ENCODE measurements at places on chromosomes 11 and 22. TPM values are rescaled to one million over a fixed set of nuclear protein-coding genes. Genes with fewer than 3 reads are reported as not detected.

DNA sequence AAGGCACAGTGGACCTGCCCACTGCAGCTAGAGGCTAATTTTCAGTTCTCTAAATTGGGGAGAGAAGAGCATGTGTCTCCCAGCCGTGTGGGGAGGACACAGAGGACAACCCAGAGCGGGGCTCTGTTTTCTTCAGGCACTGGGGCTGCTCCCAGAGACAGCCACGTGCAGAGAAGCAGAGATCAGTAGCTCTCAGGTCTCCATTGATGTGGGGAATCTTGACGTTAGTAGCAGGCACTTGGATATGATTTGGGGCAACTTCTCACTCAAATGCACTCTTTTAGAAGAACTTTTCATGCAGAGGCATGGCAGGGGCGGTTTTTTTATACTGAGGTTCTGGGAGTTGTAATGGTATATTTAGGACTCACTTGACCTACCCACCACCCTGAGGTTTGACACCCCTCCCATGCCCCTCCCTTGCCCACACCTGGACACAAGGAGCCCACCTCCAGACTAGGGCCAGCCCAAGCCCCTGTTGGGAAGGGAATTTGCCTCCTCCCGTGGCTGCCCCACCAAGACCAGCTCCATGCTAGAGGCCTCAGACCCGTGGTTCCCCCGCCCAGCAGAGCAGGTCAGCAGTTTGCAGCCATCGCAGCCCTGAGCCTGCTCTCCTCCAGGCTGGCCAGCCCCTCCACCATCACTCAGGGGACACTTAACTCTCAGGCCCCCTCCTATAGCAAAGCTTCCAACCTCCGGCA, 94.2 kb upstream of the RTL6 start:
- DNase-seq, result no peak
- peaks cover 94% of the 10 kb centered on the region for H3K27me3 ChIP-seq
- H3K4me1 ChIP-seq, result peaks cover 4% of the 10 kb centered on the region
- no peaks in the 10 kb centered on the region for H3K36me3 ChIP-seq
- peak overlapping the region; percentile 67 for H3K27ac ChIP-seq

DNA sequence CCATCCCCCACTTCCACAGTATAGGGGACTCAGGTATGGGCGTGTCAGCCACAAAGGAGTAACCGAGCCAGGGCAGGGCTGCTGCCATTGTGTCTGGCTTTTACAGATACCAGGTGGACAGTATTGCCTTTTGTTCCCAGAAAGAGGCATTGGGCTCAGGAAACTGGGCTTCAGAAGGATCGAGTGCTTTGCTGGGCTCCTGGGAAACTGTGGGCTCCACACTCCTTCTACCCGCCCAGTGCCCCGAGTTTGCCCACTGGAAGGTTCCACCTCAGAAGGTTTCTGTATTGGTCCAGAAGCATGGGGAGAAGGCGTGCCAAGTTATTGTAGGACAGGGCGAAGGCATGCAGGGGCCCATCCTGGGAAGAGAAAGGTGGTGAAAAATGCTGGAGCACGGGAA, 894.4 kb downstream of the TBC1D22A start:
- H3K4me1 ChIP-seq, result no peaks in the 10 kb centered on the region
- no peak for DNase-seq
- H3K4me3 ChIP-seq, result no peak overlapping the region
- no peaks in the 10 kb centered on the region for H3K27me3 ChIP-seq
- H3K36me3 ChIP-seq, result no peaks in the 10 kb centered on the region
- H3K27ac ChIP-seq, result no peak overlapping the region

- no peaks in the 10 kb centered on the region for H3K4me1 ChIP-seq
- DNase-seq, result no peak
- no peak overlapping the region for H3K4me3 ChIP-seq
- no peaks in the 10 kb centered on the region for H3K36me3 ChIP-seq
Measured at GRCh38 chr11:58466293-58466692, 24.3 kb upstream of the OR5B12 start.

DNA sequence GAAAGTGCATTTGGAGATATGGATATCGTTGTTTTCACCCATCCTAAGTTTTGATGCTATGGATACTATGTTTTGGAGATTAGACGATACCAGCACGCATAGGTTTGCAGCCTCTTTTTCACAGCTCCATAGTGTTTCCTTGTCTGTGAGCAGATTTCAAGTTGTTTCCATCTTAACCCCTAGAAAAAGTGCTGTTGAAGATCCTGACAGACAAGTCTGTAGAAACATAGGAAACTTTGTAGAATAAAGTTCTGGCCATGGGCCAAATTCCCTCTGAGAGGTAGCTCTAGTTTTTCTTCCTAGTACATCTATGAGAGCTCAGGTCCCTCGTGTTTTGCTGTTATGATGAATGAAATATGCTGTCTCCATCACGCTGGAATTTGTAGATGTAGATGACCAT, 32.4 kb downstream of the ST3GAL4 start:
- no peak for DNase-seq
- no peaks in the 10 kb centered on the region for H3K27me3 ChIP-seq
- no peaks in the 10 kb centered on the region for H3K36me3 ChIP-seq
- no peak overlapping the region for H3K4me3 ChIP-seq
- H3K4me1 ChIP-seq, result peaks cover 22% of the 10 kb centered on the region

- H3K36me3 ChIP-seq, result peaks cover 52% of the 10 kb centered on the region
- DNase-seq, result no peak
- H3K27ac ChIP-seq, result no peak overlapping the region
- H3K27me3 ChIP-seq, result no peaks in the 10 kb centered on the region
Measured at GRCh38 chr22:29530716-29531115, 22.8 kb downstream of the THOC5 start.

GRCh38 chr22:41842996-41843970, 10.4 kb downstream of the SREBF2 start:
- no peaks in the 10 kb centered on the region for H3K27me3 ChIP-seq
- no peak for DNase-seq
- H3K4me1 ChIP-seq, result peaks cover 42% of the 10 kb centered on the region
- H3K4me3 ChIP-seq, result no peak overlapping the region

The MYOD1 gene
- not detected for total RNA-seq
